ENCODE measurements at places on chromosomes 3 and 15. TPM values are rescaled to one million over a fixed set of nuclear protein-coding genes. Genes with fewer than 3 reads are reported as not detected.

CYP8B1 gene
- total RNA-seq: not detected

UROC1 gene
- total RNA-seq: not detected

ANO10 gene
- total RNA-seq: 55.3 TPM

SLC6A11 gene
- 0.03 TPM for total RNA-seq

BFSP2 gene
- not detected for total RNA-seq

GABRB3 gene
- total RNA-seq: 1.3 TPM

Measured in smooth muscle cell of the pulmonary artery (primary cell).